ENCODE measurements at places on chromosomes 12 and 14. TPM values are rescaled to one million over a fixed set of nuclear protein-coding genes. Genes with fewer than 3 reads are reported as not detected.

GRCh38 chr12:93567174-93567573, 5.3 kb upstream of the SOCS2 start:
- no peak for DNase-seq

GRCh38 chr14:96138241-96138640, 66.4 kb upstream of the BDKRB2 start:
- no peak for DNase-seq

- no peak for DNase-seq
Measured at GRCh38 chr12:42908712-42909111, 319.2 kb upstream of the PRICKLE1 start.

GRCh38 chr12:122942637-122943036, 23.6 kb downstream of the ABCB9 start:
- no peak for DNase-seq

GRCh38 chr12:40668099-40668529, 24.1 kb upstream of the CNTN1 start:
- no peak for DNase-seq

GRCh38 chr14:54317391-54317790, 79.4 kb upstream of the CDKN3 start:
- no peak for DNase-seq

- DNase-seq, result no peak
Measured at GRCh38 chr14:36113341-36113740, 63.2 kb downstream of the PTCSC3 start.

DNA sequence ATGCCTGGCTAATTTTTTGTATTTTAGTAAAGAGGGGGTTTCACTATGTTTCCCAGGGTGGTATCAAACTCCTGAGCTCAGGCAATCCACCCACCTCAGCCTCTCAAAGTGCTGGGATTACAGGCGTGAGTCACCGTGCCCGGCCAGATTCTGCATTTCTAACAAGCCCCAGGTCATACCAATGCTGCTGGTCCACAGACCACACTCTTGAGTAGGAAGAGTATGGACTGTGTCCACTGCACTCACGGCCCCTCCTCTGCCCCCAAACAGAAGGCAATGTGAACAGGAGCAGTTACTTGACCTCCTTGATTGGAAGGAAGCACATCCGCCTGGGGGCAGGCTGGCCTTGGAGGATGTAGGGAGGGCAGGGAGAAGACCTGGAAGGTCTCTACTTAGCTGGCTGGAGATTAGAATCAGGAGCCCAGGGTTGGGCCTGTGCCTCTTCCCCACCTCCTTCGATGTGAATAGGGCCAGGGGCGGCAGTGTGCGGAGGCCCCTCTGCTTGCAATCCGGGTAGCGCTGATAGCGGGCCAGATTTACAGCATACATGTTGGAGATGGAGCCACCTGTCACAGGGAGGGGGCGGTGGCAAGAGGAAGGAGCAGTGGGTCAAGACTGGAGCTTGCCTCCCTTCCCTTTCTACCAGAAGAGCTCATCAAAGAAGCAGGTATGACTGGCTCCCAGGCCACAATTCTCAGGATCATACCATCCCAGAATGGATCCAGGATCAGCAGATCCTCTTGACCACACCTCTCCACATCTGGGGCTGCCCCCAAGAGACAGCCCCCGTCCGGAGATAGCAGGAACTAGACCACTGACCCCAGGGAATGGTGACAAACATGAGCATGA, 9.4 kb upstream of the ZNF740 start:
- no peak for DNase-seq

DNA sequence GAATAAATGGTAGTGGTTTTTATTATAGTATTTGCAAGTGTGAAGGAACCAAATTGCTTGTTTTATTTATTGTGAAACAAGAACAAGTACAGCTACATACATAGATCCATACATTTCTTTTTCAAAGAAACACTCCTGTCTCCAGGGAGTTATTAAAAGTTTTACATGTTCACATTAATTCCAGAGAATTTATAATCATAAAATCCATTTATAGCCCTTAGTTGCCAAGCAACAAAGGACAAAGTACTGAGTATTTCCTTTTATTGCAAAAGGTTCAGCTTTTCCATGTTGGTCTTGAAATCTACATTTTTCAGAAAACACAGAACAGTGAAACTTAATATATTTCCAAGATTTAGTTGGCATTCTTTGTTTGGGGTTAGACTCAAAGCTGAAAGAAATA, 9.5 kb downstream of the MYRFL start:
- DNase-seq, result no peak

C14orf180 gene
- not detected for total RNA-seq

Data from dermis blood vessel endothelial cell (primary cell).